HT-29 (cell line): ENCODE measurements at places on chromosomes 13 and 19. TPM values are rescaled to one million over a fixed set of nuclear protein-coding genes. Genes with fewer than 3 reads are reported as not detected.

- no peak for DNase-seq
Observed at GRCh38 chr19:10544753-10545251, 1.1 kb downstream of the ATG4D start.

- DNase-seq = no peak
Observed at GRCh38 chr19:55308281-55308680, 16.9 kb downstream of the TMEM150B start.

DNA sequence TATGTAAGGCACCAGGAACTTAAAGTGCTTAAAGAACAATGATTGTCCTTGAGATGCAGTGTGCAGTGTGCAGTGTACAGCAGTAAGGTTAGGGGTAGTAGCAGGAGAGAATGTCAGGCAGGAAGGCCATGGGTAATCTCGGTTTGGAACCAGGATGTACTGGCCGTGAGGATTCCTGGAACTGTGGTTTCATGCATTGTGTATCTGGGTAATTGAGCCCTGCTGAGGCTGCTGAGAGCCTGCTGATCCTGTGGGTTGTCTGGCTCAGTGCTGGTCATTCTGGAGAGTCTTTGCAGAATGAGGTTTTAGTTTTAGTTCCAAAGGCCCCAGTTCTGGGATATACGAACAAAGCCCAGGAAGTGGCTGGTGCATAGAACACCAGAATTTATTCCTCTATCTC is 71.0 kb downstream of the ZNF568 start:
- DNase-seq = no peak

- DNase-seq = no peak
Observed at GRCh38 chr13:72384186-72384823, 343.1 kb downstream of the MZT1 start.

GRCh38 chr13:73900591-73900990 is 233.6 kb downstream of the KLF12 start:
- DNase-seq = no peak

The DZIP1 gene
- not detected in 2 replicates for total RNA-seq

DNA sequence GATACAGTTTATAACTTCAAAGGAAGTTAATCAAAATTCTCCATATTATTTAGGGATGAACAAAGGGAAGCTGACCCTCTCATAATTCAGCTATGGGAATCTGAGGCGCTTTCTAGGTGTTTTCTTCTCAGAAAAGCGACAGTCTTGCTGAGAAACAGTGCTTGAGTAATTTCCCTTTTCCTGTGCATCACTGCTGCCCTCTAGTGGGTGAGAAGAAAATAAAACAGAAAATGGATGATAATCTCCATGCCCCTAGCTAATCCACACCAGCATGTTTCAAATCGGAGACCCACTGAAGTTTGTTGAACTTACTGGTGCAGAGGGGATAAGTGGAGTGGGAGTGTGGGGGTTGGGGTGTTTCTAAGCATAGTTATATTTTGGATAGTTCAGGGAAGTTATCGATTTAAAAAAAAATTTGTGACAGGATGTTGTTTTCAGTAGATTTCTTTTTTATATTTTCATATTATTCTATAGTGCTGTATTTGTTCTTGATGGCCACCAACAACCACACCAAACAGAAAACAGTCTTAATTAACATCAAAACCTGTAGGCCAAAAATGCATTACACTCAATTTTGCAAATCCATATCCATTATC is 21.4 kb downstream of the LCP1 start:
- peak; percentile 85 for DNase-seq

DNA sequence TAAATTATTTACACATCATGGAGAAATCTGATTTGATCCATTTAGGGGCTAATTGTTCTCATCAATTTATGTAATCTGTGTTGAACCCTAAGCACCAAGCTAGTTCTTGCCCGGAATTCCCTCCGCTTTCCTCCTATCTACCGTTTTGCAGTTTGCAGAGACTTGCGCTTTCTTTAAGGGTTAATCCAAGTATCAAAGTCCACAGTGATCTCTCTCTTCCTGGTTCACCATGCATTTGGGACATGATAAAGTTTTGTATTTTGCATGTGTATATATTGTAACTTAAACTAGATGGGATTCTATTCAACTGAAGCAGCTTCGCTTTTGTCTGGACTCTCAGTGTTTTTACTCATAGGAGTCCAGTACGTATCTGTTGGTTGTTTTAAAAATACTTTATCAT is 13.8 kb upstream of the KLF5 start:
- DNase-seq = peak; percentile 75
